Left ventricle myocardium superior (tissue), 1 donor: ENCODE measurements at places on chromosomes 5 and 9. TPM values are rescaled to one million over a fixed set of nuclear protein-coding genes. Genes with fewer than 3 reads are reported as not detected.

PTGES gene
- 2.4 TPM for total RNA-seq

OGN gene
- 8.1 TPM for total RNA-seq

SLC36A2 gene
- total RNA-seq, result 0.22 TPM

C8G gene
- 2.2 TPM for total RNA-seq

PCDHB7 gene
- 0.77 TPM for total RNA-seq

PCDHGB7 gene
- total RNA-seq, result 8.8 TPM

ADAMTS12 gene
- total RNA-seq, result 1.4 TPM

OR1J2 gene
- not detected for total RNA-seq

DRD1 gene
- total RNA-seq, result not detected

IFNE gene
- not detected for total RNA-seq

GRCh38 chr5:158769696-158770095 is 330.0 kb downstream of the EBF1 start:
- DNase-seq, result no peak

GRCh38 chr5:99019812-99020697 is 91.2 kb upstream of the CHD1 start:
- DNase-seq, result no peak

GRCh38 chr9:101711330-101711941 is 27.0 kb downstream of the GRIN3A start:
- no peak for DNase-seq

- no peak for DNase-seq
These were observed 6.1 kb downstream of the TLE1 start for GRCh38 chr9:81683238-81683637.

GRCh38 chr5:146331423-146331822 is 7.2 kb upstream of the POU4F3 start:
- DNase-seq, result no peak

DNA sequence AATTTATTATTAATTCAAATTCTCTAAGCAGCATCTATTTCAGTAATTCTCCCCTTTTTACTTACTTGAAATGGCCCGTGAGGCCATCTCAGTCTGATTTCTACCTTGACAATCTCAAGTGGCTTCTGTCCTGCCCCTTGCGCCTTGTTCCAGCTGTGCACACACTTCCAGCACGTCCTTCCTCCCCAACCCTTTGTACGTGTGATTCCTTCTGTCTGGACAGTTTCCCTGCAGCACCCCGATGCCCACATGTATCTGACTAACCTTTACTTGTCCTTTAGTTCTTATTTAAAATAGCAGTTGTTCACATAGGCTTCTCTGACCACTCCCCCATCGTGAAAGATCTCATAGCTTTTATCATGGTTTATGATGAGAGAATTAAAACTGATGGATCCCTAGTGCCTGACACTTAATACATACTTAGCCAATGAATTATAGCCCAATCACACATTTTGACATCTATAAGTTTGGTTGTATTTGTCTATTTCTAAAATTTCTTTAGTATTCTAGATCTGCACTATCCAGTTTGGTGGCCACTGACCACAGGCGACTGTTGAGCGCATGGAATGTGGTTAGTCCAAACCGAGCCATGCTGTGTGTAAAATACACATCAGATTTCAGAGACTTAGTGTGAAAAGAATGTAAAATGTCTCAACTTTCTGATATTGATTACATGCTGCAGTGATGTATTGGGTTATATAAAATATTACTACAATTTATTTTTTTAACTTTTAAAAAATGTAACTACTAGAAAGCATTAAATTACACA is 14.3 kb downstream of the ZBTB34 start:
- no peak for DNase-seq

DNA sequence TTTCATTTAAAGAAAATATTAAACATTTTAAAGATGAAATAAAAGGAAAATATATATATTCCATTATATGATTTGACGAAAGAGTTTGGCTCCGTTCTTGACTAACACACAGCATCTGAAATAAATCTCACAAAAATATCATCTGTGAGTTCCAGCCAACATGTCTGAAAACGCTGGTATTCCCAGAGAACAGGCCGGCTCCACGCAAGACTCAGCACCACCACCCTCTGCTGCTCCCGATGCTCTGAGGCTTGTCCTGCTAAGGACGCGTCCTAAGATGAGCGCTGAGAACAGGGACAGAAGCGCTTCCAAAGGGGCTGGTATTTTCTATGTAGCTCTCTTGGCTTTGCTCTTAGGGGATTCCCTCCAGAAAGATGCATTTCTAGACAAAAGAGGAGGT is 40.6 kb upstream of the N4BP3 start:
- no peak for DNase-seq

DNA sequence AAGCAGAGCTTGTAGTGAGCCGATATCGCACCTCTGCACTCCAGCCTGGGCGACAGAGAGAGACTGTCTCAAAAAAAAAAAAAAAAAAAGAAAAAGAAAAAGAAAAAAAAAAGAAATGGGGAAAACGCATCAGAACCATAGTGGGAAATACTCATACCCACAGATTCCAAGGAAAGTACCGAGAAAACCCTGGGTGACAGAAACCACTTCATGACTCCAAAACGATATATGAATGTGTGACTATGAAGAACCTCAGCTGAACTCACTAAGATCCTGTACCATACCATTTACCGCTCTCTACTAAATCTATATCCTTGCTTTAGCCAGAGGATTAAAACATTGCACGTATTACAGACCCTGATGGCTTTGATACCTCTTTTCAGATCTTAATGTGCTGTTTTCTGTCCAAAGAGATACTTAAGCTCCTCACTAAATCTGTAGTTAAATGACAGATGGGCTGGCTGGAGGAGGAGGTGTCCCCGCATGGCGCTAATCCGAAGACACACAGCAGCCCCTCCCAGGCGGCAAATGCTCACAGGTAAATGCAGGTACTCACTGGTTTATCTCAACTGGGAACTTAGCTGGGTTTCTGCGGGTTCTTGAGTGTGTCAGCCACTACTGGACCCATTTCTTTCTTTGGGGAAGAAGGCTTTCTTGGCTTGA is 2.8 kb downstream of the LPCAT1 start:
- DNase-seq, result no peak

DNA sequence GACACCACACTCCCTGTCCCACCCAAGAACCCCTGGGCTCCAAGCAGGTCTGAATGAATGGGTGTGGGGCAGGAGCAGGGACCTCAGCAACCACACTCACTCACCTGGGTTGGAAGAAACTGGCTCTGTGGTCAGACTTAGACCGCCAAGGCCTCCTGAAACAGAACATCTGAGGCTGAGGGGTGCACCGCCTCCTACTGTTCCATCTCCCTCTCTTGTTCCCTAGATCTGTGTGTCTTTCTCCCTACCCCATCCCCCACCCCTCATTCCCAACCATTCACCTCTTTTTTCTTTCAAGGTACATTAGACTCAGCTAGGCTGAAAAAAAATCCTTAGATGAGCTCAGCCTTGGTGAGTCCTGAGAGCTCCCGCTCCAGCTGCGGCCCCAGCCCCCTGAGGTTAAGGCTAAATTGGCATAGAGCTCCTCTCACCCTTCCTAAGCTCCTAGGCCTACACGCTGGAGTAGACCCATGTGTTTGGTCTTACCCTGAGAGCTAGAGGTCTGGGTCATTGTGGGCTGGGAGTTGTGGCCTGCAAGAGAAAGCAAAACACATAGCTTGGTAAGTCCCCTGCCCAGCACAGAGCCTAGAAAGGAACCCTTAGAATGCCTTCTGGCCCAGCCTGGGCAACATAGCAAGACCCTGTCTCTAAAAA is 4.8 kb downstream of the ECSCR start:
- DNase-seq, result no peak

DNA sequence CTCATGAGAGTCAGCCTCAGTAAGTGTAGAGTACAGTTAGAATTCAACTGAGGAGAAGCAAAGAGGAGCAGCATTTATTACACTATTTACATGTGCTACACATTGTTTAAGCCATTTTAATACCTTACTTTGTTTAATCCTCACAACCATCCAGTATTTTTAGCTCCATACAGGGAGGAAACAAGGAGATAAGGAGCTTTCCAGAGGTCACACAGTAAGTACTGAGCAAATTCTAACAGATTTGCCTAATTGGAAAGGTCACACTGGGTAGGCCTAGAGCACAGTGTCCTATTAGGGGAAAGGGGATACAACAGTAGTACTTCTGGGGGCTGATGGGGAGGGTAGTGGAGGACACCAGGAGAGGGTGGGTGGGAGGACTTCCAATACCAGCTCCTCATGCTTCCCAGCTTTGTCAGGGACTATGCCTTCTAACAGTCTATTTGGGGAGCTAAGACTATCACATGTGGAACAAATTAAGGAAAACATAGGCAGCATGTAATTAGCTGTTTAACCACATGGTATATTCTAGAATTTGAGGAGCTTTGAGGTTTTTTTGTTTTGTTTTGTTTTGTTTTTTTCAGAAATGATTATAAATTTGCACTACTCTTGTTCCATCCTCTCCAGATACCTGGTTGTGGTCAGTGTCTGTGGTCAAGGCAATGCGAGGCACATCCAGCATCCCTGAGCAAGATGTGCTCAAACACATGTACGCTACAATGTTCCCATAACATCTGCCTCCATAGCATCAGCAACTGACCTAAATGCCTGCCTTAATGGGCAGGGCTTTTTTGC is 96.0 kb upstream of the SLC12A2 start:
- DNase-seq, result no peak

GRCh38 chr5:167872791-167873190 is 418.7 kb upstream of the WWC1 start:
- no peak for DNase-seq

DNA sequence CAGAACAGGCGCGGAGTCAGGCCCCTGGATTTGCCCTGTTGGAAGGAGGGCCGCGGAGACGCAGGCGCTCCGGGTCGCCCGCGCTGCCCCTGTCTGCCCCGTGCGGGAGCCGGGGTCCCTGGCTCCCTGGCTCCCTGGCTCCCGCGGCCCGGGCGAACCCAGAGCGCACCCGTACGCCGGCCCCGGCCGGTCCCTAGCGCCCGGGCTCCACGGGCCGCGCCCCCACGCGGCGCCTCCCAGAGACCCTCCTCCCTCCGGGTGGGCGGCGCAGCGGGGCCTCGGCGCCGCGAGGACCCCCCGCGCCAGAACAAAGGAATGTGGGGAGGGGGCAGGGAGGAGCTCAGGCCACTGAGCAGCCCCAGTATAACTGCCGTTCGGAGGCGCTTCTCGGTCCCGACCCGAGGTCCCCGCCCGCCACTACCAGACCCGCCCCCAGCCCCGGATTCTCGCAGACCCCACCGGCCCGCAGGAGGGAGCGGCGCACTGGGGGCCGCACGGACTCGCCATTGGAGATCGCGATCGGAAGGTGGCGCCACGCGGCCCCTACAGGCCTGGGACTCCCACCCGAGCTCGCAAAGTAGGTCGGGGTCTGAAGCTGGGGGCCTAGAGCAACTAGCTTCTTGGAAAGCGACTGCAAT is 2.4 kb downstream of the NFIL3 start:
- DNase-seq, result peak; percentile 65

GRCh38 chr5:61319388-61320146 is 12.5 kb upstream of the ZSWIM6 start:
- no peak for DNase-seq

DNA sequence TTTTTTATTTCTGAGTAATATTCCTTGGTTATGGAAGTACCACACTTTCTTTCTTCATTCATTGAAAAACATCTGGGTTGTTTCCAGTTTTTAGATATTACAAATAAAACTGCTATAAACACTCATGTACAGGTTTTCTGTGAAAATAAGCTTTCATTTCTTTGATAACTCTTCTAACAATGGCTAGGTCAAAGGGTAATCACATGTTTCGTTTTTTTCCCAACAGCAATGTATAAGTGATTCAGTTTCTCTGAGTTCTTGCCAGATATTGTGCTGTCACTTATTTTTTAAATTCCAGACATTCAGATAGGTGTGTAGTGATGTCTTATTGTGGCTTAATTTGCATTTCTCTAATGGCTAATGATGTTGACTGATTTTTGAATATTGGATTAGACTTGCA is 16.7 kb upstream of the TNPO1 start:
- DNase-seq, result no peak

GRCh38 chr5:103010168-103010567 is 109.8 kb downstream of the GIN1 start:
- no peak for DNase-seq

DNA sequence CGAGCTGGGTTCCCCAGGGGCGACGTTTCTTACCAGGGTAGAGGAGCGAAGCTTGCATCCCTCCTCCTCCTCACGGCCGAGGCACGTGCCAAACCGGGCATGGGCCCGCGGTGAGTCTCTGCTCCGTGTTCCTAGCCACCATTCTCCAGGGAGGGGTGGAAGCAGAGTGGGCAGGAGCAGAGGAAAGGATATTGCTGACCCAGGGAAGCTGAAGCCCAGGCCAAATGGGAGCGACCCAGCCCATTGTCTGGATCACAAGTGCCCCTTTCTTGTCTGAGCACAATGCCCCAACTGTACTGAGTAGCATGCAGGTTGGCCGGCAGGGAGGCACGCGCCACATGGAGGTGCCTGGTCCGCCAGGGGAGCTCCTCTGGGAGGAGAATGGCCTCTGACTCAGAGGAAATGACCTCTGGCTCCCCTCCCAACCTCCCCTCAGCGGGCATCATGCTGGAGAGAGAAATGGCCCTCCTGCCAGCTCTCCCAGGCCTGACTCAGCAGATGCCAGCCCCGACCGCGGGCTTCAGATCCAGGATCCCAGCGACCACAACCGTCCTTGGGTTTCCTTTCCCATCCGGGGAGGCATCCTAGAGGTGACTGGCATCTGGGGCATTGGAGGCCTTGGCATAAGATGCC is 1.1 kb downstream of the PRR7 start:
- peak; percentile 60 for DNase-seq

- DNase-seq, result peak; percentile 79
These were observed 81.3 kb downstream of the STK10 start for GRCh38 chr5:172106511-172107356.

GRCh38 chr9:79346350-79347020 is 225.3 kb upstream of the TLE4 start:
- DNase-seq, result no peak

GRCh38 chr5:150904479-150905311 is at the start of gene ZNF300:
TSS of gene ZNF300 (minus strand) at chr5:150904980. CDS start at chr5:150903155, 1,825 bp downstream.
- DNase-seq, result peak; percentile 86

- DNase-seq, result no peak
These were observed 186.2 kb downstream of the GABBR2 start for GRCh38 chr9:98522487-98522886.
